ENCODE measurements at places on chromosomes 12 and 14. TPM values are rescaled to one million over a fixed set of nuclear protein-coding genes. Genes with fewer than 3 reads are reported as not detected.

Gene EID3
- 0.78 TPM for polyA plus RNA-seq

Gene PRPH
- polyA plus RNA-seq: 1.3 TPM

Gene YBX3
- 89.2 TPM for polyA plus RNA-seq

Gene BORCS5
- 8.9 TPM for polyA plus RNA-seq

Gene SEL1L
- 8.8 TPM for polyA plus RNA-seq

Gene GUCY2C
- polyA plus RNA-seq: not detected

Gene TAS2R7
- not detected for polyA plus RNA-seq

Gene CCDC60
- polyA plus RNA-seq: not detected

Gene RAB3IP
- 6.7 TPM for polyA plus RNA-seq

Gene STAT2
- polyA plus RNA-seq: 40.1 TPM

Gene SLC7A8
- polyA plus RNA-seq: 10.6 TPM

Gene FAM90A1
- polyA plus RNA-seq: 0.32 TPM

- no peak for DNase-seq
Measured at GRCh38 chr12:77160931-77161330, 95.6 kb upstream of the E2F7 start.

- no peak for DNase-seq
Measured at GRCh38 chr12:112216223-112216622, 90.9 kb downstream of the TRAFD1 start.

DNA sequence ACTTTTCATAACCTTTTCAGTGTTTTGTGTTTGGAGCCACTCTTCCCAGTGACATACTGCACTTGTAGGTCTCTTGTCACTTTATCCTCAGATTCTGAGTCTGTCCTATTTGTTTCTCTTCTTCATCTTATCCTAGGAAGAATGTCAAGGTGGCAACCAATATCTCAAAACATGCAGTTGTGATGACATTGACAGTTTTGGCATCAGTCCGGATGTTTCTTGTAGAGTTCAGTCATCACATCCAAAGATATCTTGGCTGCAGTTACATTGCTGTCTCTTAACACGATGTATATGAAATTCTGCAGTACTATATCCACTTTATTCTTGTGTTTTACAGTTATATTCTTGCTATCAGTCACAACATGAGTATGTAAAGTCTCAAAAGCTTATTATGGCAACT lies 6.4 kb downstream of the ADIPOR2 start:
- DNase-seq: no peak

GRCh38 chr12:94699801-94700200 lies 49.4 kb upstream of the TMCC3 start:
- DNase-seq: no peak

- no peak for DNase-seq
Measured at GRCh38 chr12:107027636-107028053, 40.7 kb upstream of the MTERF2 start.

- no peak for DNase-seq
Measured at GRCh38 chr12:122090759-122091515, 12.4 kb downstream of the MLXIP start.

- DNase-seq: no peak
Measured at GRCh38 chr12:46360908-46361666, 11.5 kb downstream of the SLC38A2 start.

GRCh38 chr14:23601845-23602180 lies 23.2 kb upstream of the JPH4 start:
- DNase-seq: no peak

DNA sequence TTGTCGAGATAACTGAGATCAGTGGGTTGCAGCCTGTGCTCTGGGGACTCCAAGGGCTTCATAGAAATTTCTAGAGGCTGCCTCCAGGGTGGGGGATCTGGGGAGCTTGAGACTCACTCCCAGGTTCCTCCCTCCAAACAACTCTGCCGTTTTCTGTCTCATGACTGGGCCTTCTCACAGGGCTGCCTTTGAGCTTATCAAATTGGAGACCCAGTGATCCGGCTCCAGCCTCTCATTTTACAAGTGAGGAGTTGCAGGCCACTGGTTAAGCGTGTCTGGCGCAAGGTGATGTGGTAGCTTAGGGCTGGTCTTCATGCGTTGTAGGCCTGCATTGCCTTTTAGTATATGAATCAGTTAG lies 85.8 kb downstream of the SLC25A47 start:
- DNase-seq: peak; percentile 44

GRCh38 chr14:92973261-92973797 lies 50.4 kb downstream of the CHGA start:
- peak; percentile 54 for DNase-seq

DNA sequence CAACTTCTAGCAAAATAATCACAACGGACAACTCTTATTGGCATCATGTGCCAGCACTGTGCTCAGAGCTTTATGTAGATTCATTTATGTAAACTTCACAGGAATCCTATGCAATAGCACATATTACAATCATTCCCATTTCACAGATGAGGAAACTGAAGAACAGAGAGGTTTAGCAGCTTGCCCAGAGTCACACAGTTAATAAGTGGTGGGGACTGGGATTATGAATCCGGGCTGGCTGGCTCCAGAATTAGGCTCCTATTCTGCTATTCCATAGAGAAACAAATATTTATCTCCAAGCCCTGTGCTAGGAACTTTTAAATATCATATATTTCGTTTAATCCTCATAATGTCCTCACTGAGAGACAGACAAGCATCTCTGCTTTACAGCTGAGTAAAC lies 52.4 kb upstream of the OAS1 start:
- no peak for DNase-seq

- DNase-seq: no peak
Measured at GRCh38 chr12:118346895-118347294, 25.8 kb downstream of the TAOK3 start.

DNA sequence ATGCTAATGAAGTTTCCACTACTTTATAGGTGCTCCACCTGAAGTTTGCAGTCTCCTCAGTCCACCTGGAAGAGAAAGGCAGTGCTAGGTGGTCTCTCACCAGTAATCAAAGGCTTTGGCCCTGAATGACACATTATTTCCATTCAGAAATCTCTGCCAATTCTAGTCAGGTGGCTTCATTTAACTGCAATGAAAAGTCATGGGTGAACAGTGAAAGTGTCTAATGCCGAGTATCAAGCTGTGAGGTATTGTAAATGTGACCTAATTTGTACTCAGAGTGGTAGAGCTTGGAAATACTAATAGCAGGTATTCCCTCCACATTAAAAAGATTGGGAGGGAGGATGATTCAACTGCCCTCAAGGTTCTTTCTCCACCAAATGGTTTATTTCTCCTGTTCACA lies 220.9 kb upstream of the LRFN5 start:
- DNase-seq: no peak

- peak; percentile 19 for DNase-seq
Measured at GRCh38 chr12:96120359-96121100, 73.6 kb upstream of the ELK3 start.

GRCh38 chr14:74980731-74981461 lies 21.8 kb upstream of the EIF2B2 start:
- DNase-seq: no peak

- no peak for DNase-seq
Measured at GRCh38 chr12:51238037-51238509, 553 bp upstream of the DAZAP2 start.

GRCh38 chr12:113063396-113064350 lies 7.1 kb downstream of the DTX1 start:
- no peak for DNase-seq

DNA sequence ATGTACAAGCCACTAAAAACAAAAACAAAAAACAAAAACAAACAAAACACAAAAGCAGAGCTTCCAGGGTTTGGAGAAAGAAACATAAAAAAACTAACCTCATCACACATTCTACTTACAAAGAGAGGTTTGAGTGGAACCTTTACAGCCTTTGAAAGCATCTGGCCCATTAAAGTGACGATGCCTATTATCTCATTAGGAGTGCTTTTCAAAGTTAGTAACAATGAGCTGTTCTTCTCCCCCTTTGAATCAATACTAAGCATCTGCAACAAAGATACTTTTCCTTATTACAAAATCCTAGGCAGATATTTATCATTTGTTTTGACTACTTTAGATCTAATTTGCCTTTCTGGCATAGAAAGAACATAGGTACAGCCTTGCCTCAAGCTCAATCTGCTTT lies 217.3 kb downstream of the PPM1H start:
- no peak for DNase-seq

- no peak for DNase-seq
Measured at GRCh38 chr14:75373616-75374015, 54.2 kb upstream of the JDP2 start.

GRCh38 chr12:14614704-14615121 lies 47.0 kb upstream of the PLBD1 start:
- no peak for DNase-seq

- DNase-seq: no peak
Measured at GRCh38 chr12:131430158-131430742, 280.6 kb upstream of the SFSWAP start.

- no peak for DNase-seq
Measured at GRCh38 chr12:32087306-32087705, 19.3 kb upstream of the BICD1 start.

GRCh38 chr12:26771861-26772260 lies 61.1 kb downstream of the ITPR2 start:
- DNase-seq: no peak

DNA sequence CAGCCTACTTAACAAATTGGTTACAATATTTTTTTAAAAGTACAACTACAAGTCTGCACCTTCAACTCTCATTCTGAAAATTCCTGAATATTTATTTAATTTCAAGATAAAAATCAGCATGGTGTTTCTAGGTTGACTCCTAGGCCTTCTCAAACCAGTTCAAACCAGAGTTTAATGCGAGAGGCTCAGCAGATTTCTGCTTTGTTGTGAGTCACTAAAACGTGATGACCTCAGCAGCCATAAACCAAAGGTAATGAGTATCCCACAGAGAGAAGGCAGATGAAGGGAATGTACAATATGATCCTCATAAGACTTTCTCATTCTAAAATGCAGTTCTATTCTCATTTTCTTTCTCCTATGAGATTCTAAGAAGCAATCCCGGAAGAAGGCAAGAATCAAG lies 1.5 kb downstream of the PRDM4 start:
- DNase-seq: peak; percentile 53

- no peak for DNase-seq
Measured at GRCh38 chr12:78406213-78406612, 458.4 kb upstream of the SYT1 start.

- peak; percentile 20 for DNase-seq
Measured at GRCh38 chr14:101713621-101714349, 47.7 kb upstream of the PPP2R5C start.

- no peak for DNase-seq
Measured at GRCh38 chr12:3311491-3312103, 179.4 kb upstream of the PRMT8 start.

- DNase-seq: peak; percentile 12
Measured at GRCh38 chr14:36313898-36314297, 6.5 kb downstream of the MBIP start.

GRCh38 chr12:11904124-11904523 lies 166.6 kb upstream of the BCL2L14 start:
- DNase-seq: no peak

DNA sequence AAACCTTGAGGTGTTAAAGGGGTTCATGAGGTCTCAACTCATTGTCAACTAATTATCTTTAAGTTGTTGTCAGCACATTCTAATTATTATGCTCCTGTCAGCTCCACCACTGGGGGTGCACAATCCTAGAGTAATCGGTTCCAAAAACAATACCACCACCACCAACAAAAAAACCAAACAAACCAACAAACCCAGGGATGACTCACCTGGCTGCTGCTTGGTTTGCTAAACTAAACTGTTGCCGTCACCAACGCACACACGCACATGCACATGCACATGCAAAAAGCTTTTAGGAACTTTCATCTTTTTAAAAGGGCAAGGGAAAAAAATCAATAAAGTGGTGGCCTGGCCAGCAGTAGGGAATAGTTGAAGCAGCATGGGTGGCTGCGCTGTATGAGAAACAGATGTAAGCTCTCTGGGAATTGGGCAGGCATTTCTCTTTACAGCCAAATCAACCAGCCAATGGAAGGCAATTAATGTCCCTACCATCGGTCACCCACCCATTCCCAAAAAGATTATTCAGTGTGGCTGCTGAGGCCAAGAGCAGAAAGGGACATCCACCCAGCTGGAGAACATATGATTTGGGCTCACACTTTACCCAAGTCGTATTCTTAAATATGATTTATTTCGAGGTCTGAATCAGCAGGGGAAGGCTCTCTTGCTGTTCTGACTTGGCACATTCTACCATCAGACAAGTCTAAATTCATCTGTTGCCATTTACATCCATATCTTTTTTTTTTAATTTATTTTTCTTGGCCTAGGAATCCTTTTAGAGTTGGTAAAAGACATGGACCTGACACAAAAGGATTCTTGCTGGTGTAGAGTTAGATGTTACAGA lies 20.0 kb downstream of the TMEM30B start:
- no peak for DNase-seq

- DNase-seq: no peak
Measured at GRCh38 chr12:94648578-94648977, 1.8 kb downstream of the TMCC3 start.

DNA sequence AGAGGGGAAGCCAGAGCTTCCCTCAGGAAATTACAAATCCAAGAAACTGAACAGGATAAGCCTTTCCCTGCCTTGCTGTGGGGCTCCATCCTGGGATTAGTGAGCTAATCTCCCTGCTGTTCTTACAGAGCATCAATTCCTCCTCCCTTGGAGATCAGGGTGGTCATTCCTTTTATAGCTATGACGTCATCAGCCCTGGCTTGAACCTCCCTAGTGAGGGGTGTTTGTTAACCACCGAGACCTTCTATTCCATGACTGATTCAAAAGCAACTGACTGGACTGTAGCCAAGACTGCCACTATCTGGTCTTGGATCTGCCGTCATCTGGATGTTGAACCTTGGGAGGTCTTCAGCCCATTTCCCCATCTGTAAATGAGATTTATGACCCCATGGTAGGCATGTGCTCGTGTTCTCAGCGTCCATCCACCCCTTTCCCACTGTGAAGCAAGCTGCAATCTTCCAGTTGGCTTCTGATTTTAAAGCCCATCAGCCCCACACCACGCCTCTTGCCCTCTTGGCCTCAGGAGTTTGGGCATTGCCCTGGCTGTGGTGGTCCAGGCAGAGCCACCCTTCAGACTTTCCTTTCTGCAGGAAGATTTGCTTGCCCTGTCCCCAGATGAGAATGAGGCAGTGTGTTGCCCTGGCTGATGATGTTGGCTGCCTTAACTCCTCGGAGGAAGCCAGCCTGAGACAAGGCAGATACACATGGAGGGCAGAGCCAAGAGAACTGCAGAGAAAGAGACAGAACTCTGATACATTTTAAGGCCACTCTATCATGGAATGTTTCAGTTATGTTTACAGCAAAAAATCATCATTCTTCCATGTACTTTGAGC lies 59.6 kb upstream of the ACTN1 start:
- peak; percentile 23 for DNase-seq

GRCh38 chr12:19886639-19887064 lies 447.4 kb downstream of the AEBP2 start:
- no peak for DNase-seq

DNA sequence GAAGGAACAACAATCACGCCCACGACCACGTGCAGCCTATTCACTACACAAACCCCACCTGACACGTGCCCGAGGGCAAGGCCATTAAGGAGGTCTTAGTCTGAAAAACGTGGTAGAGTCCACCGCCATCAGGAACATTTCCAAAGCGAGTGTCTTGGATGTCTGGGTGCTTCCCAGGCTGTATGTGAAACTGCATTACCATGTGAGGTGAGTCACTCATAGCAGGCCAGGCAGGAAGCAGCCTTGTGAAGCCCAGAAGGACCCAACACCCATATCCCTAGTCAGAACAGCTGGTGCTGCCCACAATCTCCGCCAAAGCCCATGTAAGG lies 3.3 kb upstream of the KRT79 start:
- DNase-seq: no peak

GRCh38 chr12:132508491-132508740 lies 18.5 kb downstream of the FBRSL1 start:
- DNase-seq: no peak
